Body of pancreas (tissue), 4 donors: ENCODE measurements at places on chromosomes 4 and X.

- no peak overlapping the region for H3K4me3 ChIP-seq
- no peaks in the 10 kb centered on the region for H3K36me3 ChIP-seq
- H3K4me1 ChIP-seq: no peaks in the 10 kb centered on the region
- H3K27ac ChIP-seq: no peak overlapping the region
Observed at GRCh38 chrX:118756101-118756500, 28.7 kb downstream of the IL13RA1 start.

GRCh38 chrX:47226071-47226470 lies 6.7 kb upstream of the USP11 start:
- DNase-seq: no peak
- H3K27me3 ChIP-seq: no peaks in the 10 kb centered on the region
- H3K4me1 ChIP-seq: peaks cover 4% of the 10 kb centered on the region
- H3K27ac ChIP-seq: no peak overlapping the region
- H3K36me3 ChIP-seq: no peaks in the 10 kb centered on the region

- H3K4me3 ChIP-seq: no peak overlapping the region
- H3K27me3 ChIP-seq: no peaks in the 10 kb centered on the region
- DNase-seq: no peak
- H3K27ac ChIP-seq: no peak overlapping the region
Observed at GRCh38 chr4:155909615-155910226, 6.2 kb downstream of the TDO2 start.

- H3K27ac ChIP-seq: peak overlapping the region; percentile 98
- peaks cover 16% of the 10 kb centered on the region for H3K4me1 ChIP-seq
- DNase-seq: no peak
- H3K36me3 ChIP-seq: no peaks in the 10 kb centered on the region
- H3K27me3 ChIP-seq: no peaks in the 10 kb centered on the region
Observed at GRCh38 chr4:140757232-140757630, 1.0 kb upstream of the TBC1D9 start.

- no peak overlapping the region for H3K4me3 ChIP-seq
- H3K27ac ChIP-seq: no peak overlapping the region
- H3K4me1 ChIP-seq: no peaks in the 10 kb centered on the region
- no peaks in the 10 kb centered on the region for H3K27me3 ChIP-seq
Observed at GRCh38 chr4:8607603-8608481, 15.3 kb downstream of the CPZ start.

DNA sequence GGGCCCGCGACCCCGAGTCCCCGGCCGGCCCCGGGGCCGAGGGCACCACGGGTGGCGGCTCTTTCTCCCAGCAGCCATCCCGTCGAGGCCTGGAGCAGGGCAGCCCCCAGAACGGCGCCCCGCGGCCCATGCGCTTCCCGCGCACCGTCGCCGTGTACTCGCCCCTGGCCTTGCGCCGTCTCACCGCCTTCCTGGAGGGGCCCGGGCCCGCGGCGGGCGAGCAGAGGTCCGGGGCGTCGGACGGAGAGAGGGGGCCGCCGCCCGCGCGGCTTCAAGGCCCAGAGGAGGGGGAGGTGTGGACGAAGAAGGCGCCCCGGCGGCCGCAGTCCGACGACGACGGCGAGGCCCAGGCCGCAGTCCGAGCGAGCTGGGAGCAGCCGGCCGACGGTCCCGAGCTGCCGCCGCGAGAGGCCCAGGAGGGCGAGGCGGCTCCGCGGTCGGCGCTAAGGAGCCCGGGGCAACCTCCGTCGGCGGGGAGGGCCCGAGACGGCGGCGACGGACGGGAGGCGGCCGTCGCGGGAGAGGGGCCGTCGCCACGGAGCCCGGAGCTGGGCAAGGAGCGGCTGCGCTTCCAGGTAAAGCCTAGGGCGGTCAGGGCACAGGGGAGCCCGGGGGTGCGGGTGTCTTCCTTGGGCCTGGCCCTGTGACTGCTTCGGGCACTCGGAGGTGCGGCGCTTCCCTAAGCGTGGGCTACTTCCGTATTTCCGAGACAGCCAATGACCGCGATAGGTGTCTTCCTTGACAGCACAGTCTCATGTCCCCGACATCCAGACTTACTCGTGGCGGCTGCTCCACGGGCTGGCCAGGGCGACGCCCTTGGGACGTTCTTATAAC lies 845 bp downstream of the ZAR1 start:
- H3K27me3 ChIP-seq: peaks cover 8% of the 10 kb centered on the region
- H3K4me3 ChIP-seq: no peak overlapping the region
- H3K4me1 ChIP-seq: peaks cover 17% of the 10 kb centered on the region
- no peaks in the 10 kb centered on the region for H3K36me3 ChIP-seq
- no peak for DNase-seq

DNA sequence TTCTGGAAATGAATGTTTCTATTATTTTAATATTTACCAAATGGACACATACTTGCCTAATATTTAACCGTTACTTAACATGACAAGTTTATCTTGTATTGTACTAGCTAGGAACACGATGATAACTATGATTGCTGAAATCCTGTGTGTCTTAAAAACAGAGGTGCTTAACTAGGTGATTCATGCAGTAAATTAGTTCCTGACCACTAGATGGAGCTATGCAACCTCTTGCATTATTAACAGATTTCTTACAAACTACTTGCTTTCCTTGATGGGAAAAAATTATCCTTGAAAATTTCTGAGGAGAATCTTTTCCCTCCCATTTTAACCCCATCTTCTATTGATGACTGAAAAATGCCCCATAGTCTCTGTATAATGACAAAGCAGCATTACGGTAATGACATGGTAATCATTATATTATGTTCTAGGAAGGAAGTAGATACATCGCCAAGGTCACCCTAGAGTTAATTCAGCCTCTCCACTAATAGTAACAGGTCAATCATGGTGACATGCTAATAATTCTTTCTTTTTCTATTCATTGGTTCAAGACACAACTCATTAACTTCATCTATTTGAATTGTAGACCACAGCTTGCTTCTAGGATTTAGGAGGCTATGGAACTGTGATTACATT lies 844.2 kb downstream of the RAPGEF2 start:
- DNase-seq: no peak
- no peak overlapping the region for H3K27ac ChIP-seq
- no peaks in the 10 kb centered on the region for H3K4me1 ChIP-seq
- H3K4me3 ChIP-seq: no peak overlapping the region

- H3K4me1 ChIP-seq: no peaks in the 10 kb centered on the region
- no peaks in the 10 kb centered on the region for H3K36me3 ChIP-seq
- DNase-seq: no peak
- H3K27ac ChIP-seq: no peak overlapping the region
Observed at GRCh38 chrX:23631136-23631535, 36.2 kb upstream of the PRDX4 start.

DNA sequence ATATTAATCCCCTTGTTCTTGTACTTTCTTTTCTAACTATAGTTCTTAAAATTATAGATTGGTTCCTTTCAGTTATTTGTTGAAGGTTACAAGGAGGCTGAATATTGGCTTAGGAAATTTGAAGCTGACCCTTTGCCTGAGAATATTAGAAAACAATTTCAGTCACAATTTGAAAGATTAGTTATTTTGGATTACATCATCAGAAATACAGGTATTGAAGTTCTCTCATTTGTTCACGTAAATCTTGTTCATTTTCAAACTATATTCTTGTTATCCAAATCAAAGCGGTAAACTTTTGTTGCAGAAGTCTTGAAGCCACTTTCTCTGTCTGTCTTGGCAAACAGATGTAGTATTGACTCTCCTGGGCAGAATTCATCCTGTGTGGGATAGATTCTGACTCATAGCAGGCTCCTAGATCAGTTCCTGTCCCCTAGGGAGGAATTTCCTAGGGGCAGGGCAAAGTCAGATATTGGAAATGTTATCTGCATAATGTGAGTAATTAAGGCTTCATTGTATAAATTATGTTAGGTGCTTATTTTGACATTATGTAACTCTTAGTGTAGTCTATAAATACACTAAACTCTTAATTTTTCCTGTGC lies 25.2 kb downstream of the PI4K2B start:
- no peak for DNase-seq
- H3K4me3 ChIP-seq: no peak overlapping the region
- no peaks in the 10 kb centered on the region for H3K27me3 ChIP-seq
- H3K27ac ChIP-seq: no peak overlapping the region
- no peaks in the 10 kb centered on the region for H3K4me1 ChIP-seq

DNA sequence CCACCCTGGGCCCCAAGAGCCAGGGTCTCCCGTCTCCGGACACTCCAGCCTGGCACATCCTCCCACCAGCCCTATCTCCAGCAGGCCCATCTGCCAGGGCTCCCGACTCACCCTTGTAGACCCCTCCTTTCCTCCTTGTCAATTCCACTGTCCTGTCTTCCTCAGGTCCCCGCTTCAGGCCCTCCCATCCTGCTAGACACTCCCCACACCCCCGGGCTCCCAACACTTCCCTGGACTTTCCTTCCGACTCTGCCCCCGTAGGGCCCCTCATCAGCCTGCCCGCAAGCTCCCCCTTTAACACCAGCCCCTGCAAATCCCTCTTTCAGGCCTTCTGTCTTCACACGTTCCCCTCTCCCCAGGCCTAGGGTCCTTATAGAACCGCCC lies 1.1 kb downstream of the PRAF2 start:
- H3K4me1 ChIP-seq: peaks cover 8% of the 10 kb centered on the region
- DNase-seq: no peak
- H3K27ac ChIP-seq: no peak overlapping the region
- H3K36me3 ChIP-seq: no peaks in the 10 kb centered on the region
- H3K4me3 ChIP-seq: no peak overlapping the region

DNA sequence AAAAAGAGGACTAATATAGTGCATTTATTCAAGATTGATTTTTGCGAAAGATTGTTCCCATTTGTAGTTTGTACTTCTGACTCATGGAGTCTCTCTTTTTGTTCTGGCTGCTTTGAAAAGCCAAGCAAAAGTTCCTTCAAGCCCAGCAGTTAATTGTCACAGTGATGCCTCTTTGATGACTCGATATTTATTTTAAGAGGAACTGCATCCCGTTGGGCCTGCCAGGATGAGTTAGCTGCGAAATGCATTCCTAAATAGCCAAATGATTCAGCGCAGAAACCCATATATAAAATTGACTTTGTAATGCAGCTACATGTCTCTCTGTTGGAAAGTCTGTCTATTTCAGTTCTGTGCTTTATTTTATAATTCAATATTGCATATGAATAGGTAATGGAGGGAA lies 295.1 kb downstream of the GBA3 start:
- H3K4me3 ChIP-seq: no peak overlapping the region
- H3K27ac ChIP-seq: no peak overlapping the region
- H3K36me3 ChIP-seq: no peaks in the 10 kb centered on the region
- H3K27me3 ChIP-seq: no peaks in the 10 kb centered on the region

GRCh38 chrX:55118574-55118973 lies 29.8 kb downstream of the PAGE2 start:
- no peak overlapping the region for H3K4me3 ChIP-seq
- H3K27me3 ChIP-seq: no peaks in the 10 kb centered on the region
- H3K4me1 ChIP-seq: no peaks in the 10 kb centered on the region
- no peaks in the 10 kb centered on the region for H3K36me3 ChIP-seq
- H3K27ac ChIP-seq: no peak overlapping the region

DNA sequence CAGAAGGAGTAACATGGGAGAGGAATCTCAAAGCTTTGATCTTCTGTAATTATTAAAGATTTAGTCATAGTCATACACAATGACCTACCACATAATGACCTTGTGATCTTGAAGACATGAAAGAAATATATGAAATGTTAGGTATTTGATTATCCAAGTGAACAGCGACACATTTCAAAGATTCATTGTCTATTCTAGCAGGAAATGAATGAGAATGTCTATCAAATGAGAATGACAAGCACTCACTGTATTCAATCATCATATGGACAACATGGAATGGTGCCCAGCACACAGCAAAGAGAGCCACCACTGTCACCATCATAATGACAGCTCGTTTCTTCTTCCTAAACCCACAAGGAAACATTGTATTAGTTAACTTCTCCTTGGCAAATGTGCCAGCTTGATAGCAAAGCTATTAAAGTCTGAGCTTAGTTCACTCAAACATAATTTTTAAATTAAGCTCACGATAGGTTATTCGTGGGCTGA lies 50.6 kb downstream of the QRFPR start:
- no peaks in the 10 kb centered on the region for H3K4me1 ChIP-seq
- no peaks in the 10 kb centered on the region for H3K36me3 ChIP-seq
- H3K27me3 ChIP-seq: no peaks in the 10 kb centered on the region

DNA sequence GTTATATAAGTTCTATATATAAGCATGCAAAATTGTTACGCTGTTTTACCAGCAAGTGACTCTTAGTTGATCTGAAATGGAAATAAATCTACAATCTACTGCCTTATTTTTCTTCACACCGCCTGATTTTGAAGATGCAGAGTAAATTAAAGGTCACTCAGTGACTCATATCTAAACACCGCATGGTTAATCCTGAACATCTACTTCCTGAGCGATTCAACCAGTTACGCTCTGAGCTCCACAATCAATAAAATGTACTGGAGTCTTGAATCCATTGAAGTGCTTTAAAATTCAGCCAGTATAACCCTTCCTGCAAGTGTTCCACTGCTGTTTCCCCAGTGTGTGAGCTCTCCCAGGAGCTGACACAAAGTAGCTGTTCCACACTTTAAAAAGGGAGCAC lies 192.8 kb downstream of the SLC7A11 start:
- no peak overlapping the region for H3K27ac ChIP-seq
- H3K4me3 ChIP-seq: no peak overlapping the region
- H3K27me3 ChIP-seq: no peaks in the 10 kb centered on the region
- no peak for DNase-seq

DNA sequence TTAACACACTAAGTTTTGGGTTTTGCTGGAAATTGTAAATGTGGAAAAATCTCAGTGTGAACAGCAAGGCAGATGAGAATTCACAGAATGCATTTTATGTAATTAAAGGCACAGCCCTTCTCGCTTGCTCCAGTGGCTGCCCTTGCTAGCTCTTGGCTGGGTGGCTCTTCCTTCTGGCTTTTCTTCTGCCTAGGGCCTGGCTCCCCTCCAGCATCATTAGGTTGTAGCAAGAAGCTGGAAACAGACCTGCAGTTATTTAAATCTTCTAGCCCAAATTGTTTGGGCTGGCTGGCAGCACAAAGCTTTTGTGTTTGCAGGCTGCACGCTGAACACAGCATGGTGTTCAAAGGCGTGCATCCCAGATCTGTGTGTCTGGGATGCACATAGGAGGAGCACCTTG lies 56.5 kb downstream of the LIMCH1 start:
- peak; percentile 9 for DNase-seq
- no peak overlapping the region for H3K27ac ChIP-seq
- H3K4me1 ChIP-seq: peaks cover 6% of the 10 kb centered on the region
- no peak overlapping the region for H3K4me3 ChIP-seq

GRCh38 chrX:40105835-40106675 lies 8.3 kb upstream of the BCOR start:
- H3K36me3 ChIP-seq: no peaks in the 10 kb centered on the region
- no peaks in the 10 kb centered on the region for H3K27me3 ChIP-seq
- peak overlapping the region; percentile 96 for H3K27ac ChIP-seq
- H3K4me3 ChIP-seq: peak overlapping the region; percentile 3

DNA sequence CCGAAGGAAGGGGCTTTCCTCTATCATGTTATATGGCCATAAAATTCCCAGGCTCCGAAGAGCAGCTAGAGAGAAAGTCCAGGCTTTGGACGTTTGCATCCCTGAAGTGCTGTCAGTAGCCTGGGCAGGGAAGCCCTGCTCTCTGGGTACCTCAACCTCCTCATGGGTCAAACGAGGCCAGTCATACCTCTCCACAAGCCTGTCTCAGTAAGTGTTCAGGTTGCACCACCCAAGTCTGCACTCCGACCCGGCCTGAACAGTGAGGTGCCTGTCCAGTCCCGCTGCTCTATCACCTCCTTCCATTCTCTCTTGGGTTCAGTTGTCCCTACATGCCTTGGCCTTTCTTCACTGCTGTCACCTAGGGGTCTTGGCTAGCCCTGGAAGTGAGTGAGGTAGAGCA lies 78.9 kb downstream of the STARD8 start:
- no peaks in the 10 kb centered on the region for H3K4me1 ChIP-seq
- no peak overlapping the region for H3K4me3 ChIP-seq
- H3K27me3 ChIP-seq: no peaks in the 10 kb centered on the region
- H3K36me3 ChIP-seq: no peaks in the 10 kb centered on the region
- DNase-seq: no peak

GRCh38 chr4:79227860-79228259 lies 98.0 kb downstream of the NAA11 start:
- no peak overlapping the region for H3K4me3 ChIP-seq
- no peaks in the 10 kb centered on the region for H3K27me3 ChIP-seq
- no peak overlapping the region for H3K27ac ChIP-seq
- no peaks in the 10 kb centered on the region for H3K4me1 ChIP-seq
- no peaks in the 10 kb centered on the region for H3K36me3 ChIP-seq
